Activated CD8-positive, alpha-beta T cell treated with anti-CD3 and anti-CD28 coated beads for 36 hours (primary cell): ENCODE measurements at places on chromosomes 11 and 22.

GRCh38 chr11:20310596-20311394, 52.7 kb upstream of the HTATIP2 start:
- DNase-seq: no peak

DNA sequence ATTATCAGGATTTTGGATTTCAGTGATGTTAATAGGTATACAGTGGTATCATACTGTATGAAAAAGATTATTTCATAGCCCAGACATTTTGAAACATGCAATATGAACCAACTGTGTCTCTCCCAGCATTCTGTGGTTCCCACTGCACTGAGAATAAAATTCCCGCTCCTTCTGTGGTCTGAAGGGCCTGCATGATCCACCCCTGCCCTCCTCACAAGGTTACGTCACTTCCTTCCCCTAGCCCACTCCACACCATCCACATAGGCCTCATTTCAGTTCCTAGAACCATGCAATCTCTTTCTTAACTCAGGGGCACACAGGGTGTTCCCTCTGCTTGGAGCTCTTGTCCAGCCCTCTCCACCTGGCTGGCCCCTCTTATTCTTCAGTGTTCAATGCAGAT, 103.1 kb downstream of the TSPAN18 start:
- no peak for DNase-seq

DNA sequence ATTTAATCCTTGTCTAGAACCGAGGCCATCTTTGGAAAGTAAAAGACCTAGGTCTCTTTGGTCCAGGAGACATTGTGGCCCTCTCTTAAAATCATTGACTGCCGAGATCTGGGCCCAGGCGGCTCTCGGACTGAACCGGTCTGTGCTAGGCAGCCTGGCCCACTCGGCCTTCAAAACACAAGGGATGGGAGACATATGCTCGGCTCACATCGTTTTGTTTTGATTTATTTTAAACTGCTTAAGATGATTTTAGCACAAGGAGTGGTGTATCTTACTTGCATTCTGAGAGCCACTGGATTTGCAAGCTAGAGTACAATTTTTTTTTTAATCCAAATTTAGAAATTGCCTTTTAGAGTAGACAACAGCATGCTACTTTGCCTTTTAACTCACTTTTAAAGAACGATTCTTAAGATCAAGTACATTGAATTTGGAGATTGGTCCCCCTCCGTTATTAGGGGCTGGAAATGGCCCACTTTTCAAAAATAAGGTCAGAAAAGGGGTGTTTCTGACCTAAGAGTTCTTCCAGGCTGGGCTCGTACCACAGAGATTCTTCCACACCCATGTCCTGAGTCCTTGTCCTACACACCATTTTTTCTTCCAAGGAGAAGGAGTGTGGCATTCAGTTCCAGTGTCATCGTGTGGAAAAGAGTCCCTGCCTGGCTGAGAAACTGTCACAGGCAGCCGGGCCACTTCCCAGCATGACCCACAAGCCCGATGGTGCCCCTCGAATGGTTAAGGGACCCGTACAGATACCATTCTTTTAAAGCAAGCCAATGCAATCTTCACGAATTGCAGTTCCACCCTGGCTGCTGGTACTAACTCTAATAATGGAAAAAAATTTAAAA, 80.5 kb upstream of the WNT7B start:
- DNase-seq: no peak

GRCh38 chr11:59845399-59845798, at the start of gene CBLIF:
Gene CBLIF, minus strand, starts transcription at chr11:59845499. Its CDS starts 46 bp downstream, at chr11:59845453.
- DNase-seq: no peak

- DNase-seq: no peak
Observed at GRCh38 chr11:127677660-127678425, 677.3 kb upstream of the KIRREL3 start.

GRCh38 chr11:12133547-12134235, 23.3 kb downstream of the MICAL2 start:
- DNase-seq: no peak

DNA sequence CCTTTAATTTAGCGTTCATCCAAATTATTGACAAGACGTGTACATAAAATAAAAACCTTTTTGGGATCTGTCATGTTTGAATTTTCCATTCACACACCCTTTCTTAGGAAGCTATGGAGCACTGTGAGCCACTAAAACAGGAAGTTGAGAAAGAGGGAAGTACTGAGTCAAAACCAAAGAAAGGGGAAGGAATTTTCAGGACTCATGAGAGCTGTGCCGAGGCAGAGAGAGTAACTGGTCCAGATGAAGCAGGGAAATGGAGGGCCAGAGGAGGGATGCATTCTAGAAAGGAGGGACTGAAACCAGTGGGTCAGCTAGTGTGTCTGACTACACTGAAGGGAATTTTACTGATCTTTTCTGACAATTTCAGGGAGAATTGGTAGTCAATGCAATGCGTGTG, 24.9 kb downstream of the APLP2 start:
- no peak for DNase-seq

DNA sequence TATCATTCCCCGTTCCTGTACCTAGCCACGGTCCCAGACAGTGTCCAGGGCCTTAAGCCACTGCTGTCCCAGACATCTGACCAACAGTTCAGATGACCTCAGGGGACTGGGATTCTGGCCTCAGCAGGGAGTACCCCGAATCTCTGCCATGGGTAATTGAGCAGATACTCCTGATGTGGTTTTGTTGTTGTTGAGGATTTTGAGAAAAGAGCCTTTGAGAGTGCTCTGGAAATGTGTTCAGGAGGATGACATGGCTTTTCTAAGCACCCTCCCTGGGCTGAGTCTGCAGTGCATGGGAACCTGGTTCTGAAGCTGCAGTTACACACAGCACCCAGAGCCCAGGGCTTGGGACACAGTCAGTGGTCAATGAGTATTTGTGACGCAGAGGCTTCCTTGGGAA, 30.4 kb downstream of the ADAMTS15 start:
- no peak for DNase-seq

GRCh38 chr11:59556917-59557348, 45.6 kb downstream of the OR4D9 start:
- DNase-seq: peak; percentile 66

DNA sequence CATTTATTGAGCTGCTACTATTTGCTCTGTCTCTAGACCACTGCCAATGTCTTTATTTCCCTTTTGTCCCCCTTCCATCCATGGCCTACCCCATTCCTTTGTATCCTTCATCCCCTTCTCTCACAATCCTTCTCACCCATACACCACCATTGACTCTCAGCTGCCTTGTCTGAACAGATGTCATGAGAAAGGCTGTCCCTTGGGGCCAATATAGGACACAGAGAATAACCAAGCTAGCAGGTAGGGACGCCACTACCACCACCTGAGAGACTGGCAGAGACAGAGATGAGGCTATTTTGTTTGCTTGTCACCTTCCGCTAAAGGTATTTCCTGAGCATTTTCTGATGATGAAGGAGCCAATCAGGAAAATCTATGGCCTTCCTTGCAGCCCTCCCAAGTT, 138.9 kb downstream of the CD44 start:
- no peak for DNase-seq

DNA sequence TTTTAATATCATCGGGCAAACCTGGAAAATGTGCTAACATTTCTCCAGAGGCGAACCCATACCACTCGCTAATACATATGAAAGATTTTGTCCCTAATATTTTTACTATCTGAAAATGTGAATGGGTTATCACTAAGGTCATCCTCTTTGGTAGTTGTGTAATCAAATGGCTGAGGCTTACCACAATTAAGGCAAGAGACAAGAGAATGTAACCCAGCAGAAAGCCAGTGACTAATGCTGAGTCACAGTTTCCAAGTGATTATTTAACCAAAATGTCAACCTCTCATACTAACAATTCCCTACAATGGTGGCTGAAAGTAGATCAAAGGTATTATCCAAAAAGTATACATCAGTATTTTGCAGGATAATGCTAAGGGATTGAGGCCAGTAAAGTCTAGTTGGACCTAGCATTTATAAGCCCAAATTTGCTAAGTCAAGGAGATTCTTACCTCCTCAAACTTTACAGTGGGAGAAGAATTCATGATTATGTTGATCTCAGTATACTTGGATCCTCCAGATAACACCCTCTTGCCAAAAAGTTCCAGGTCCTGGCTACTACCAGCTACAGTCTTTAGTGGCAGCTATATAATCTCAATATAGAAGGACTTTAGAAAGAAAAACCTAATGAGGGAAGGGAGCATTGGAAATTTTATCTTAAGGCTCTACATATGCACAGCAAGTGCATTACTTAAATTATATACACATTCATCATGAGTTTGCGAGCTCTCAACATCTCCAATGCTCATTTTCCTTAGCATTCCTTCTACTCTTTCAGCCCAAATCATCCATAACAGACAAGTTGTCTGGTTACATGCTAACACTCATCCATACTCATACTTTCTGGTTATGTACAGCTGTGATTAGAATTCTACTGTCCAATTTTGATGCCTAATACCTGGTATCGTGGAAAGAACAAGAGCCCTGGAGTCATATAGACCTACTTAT, 25.4 kb downstream of the SIK3 start:
- DNase-seq: peak; percentile 26
